ENCODE measurements at places on chromosomes 4 and X.

DNA sequence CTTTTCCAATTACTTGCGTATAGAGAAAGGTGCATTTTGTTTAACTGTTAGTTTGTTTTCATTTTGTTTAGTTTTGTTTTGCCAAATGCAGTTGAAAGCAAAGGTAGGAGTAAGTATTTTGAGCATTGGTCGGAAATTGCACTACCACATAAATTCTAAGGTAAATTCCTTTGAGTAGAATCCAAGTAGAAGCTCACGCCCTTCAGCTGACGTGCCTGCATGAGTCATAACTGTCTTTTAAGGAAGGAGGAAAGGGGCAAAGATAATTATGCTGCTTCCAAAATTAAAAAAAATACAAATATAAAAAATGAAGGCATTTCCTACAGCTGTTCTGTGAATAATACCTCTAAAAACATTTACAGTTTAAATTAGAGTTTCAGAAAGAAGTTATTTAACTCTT is 110.2 kb upstream of the MYOZ2 start:
- DNase-seq, result peak; percentile 23

- DNase-seq, result no peak
Measured at GRCh38 chrX:131054906-131055305, 3.2 kb upstream of the ARHGAP36 start.

DNA sequence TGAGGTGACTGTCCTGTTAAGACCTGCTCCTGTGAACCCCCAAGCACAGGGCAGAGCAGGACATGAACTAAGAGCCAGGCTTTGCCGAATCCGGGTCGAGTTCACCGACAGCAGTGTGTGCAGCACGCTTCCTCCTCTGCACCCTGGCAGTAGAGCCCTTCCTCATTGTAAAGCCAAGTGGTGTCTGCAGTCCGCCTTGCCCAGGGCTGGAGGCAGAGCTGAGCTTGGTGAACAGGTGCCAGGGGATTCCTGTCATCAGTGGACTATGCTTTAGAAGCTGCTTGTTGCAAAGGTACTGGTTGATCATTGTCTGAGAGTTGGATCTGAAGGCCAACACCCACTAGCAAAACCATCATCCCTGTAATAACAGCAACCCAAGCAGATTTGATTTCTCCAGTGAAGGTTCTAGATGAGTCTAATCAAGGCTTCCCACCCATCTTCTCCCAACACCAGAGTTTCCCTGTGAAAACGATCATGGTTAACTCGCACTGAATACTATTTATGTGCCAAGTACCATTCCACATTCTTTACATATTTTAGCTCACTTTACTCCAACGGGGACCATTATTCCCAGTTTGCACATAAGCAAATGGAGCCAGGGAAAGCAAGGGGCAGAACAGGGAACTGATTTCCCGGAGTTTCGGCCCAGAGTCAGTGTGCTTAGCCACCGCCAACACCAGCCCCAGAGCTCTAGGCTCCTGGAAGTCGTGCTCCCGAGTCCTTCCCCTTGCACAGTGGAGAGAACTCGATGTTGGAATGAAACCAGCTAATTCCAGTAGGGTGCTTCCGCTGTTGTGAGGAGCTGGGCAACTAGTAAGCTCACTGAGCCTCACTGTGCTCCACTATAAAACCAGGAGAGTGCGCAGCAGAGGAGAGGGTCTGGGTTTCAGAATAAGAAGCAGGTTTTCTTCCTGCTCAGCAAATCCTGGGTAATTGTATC is 1.4 kb upstream of the SLC34A2 start:
- DNase-seq, result no peak

DNA sequence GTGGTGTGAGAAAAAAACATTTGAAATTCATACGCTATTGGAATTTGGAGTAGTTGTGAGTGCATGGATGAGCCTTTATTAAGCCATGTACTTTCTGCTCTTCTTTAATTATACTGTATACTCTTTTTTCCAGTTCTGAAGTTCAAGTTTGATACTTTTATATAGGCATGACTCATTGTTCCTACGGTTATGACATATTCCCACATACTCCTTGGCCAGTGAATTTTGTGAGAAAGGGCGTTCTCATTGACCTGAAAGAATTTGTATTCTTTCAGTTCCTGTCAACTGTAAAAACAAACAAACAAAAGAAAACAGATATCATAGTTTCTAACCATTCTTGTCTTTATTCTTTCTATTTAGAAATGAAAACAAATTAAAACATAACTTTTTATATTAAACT is 407.3 kb downstream of the MAPK10 start:
- DNase-seq, result no peak

DNA sequence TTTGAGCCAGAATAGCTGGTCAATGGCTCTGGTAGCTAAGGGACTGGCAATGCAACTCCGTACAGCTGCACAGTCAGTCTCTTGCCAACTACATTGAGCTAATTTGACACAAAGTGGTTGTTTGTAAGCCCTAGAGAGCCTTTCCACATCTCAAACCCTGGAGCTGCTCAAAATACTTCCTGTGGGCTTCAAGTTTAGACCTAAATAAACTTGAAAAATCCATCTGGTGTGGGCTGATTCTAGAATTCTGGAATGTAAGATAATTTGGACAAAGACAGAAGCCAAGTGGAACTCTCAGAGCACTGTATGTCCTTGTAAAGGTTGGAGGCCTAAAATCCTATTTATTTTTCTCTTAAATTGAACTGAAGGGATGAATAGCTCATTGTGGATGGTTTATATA is 380.8 kb downstream of the SPRY1 start:
- DNase-seq, result no peak

DNA sequence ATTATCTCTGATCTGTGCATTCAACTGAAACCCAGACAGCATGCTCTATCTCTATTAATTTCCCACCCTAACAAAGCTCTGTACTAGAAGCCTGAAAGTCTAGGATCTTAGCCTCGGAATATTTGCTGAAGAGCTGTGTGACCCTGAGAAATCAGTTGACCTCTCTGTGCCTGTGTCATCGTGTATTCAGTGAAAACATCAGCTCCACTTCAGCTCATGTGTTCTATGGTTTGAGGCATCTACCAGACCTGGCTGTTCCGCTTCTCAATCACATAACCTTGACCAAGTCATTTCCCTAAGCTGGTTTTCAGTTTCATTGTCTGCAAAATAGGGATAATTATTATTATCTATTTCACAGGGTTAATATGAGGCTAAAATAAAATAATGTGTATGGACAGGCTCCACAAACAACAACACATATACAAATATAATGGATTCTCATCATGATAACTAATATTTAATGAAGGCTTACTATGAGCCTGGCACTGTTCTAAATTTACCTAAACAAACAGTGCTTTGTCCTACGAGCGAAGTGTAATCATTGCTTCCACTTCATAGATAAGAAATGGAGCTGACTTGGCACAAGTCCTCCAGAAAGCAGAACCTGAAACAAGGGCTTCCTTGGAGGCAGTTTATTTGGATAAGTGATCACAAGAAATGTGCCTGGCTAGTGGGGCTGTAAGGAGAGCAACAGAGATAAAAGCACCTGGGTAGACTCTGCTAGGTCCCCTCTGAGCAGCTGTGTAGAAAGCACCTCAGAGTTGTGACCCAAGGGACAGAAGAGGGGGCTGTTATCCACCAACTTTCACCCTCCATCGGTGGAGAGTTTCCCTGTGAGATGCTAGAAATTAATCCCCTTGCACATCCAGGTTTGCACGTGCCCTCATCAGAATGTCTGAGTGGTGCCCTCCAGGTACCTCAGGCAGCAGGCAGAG is 356.9 kb downstream of the RAB28 start:
- no peak for DNase-seq

DNA sequence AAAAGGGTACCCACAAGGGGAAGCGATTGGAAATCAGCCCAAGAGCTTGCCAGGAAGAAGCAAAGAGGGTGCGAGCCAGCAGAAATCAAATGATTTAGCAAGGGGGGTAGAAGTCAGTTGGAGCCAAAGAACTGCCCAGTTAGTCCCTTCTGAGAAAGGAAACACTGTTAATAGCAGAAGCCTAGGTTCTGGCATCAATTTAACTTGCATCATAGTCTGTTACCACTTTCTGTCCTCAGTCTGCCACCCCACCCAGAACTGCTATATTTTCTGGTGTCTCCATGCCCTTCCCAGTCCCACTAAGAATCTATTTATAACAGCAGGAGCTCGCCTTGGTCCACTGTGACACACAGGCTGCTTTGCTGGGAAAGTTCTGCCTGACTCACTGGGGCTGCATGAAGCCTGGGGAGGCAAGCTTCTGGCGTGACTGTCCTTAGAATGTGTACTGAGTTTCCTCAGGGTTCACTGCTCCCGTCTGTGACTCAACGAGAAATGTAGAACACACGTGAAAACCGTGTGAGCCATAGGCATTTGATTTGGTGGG is 157.8 kb upstream of the TTC29 start:
- DNase-seq, result peak; percentile 78

DNA sequence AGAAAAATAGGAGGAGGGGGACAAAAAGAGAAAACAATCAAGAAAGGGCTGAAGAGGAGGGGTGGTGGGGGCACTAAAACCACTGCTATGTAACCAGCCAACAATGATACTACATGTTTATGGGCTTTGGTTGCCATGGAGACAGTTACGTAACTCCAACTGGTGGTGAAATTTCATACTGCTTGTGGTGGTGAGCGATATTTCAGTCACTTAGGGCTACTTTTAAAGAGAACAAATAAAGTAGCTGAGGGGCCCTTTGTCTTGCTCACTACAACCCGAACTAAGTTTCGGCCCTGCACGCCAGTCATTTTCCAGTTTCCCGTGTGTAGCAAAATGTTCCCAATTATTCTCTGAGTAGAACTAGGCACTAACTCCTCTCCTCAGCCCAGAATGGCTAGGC is 275.2 kb upstream of the EDA2R start:
- no peak for DNase-seq

GRCh38 chrX:135973025-135973547 is 702 bp downstream of the MMGT1 start:
- no peak for DNase-seq

- DNase-seq, result no peak
Measured at GRCh38 chr4:108411836-108412235, 208.5 kb upstream of the RPL34 start.

- no peak for DNase-seq
Measured at GRCh38 chr4:121898150-121898549, 27.9 kb upstream of the BBS7 start.

DNA sequence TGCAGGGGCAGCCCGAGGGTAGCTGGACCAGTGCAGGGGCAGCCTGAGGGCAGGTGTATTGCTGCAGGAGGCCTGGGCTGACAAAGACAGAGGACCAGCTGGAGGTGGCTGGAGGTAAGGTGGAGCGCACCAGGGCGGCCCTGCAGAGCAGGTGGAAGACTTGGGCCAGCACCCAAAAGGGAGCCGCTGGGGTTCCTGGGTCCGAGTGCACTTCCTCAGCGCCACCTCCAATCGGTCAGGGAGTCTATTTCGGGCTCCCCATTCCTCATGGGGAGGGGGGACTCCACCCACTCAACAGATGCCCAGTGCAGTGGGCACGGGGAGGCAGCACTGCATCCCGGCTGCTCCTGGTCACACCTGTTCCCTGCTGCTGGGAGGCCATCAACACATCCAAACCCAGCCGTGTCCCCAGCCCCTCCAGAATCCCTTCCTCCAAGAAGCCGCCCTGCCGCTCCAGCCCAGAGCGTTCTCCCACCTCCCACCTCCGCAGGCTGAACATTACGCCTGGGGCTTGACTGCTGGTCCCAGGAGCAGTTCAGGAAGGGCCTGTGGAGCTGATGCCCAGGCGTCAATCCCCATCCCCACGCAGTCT is 1.5 kb downstream of the LRPAP1 start:
- DNase-seq, result no peak

- DNase-seq, result no peak
Measured at GRCh38 chr4:124085561-124086180, 626.9 kb downstream of the ANKRD50 start.

- DNase-seq, result no peak
Measured at GRCh38 chr4:30094887-30095286, 625.3 kb upstream of the PCDH7 start.

DNA sequence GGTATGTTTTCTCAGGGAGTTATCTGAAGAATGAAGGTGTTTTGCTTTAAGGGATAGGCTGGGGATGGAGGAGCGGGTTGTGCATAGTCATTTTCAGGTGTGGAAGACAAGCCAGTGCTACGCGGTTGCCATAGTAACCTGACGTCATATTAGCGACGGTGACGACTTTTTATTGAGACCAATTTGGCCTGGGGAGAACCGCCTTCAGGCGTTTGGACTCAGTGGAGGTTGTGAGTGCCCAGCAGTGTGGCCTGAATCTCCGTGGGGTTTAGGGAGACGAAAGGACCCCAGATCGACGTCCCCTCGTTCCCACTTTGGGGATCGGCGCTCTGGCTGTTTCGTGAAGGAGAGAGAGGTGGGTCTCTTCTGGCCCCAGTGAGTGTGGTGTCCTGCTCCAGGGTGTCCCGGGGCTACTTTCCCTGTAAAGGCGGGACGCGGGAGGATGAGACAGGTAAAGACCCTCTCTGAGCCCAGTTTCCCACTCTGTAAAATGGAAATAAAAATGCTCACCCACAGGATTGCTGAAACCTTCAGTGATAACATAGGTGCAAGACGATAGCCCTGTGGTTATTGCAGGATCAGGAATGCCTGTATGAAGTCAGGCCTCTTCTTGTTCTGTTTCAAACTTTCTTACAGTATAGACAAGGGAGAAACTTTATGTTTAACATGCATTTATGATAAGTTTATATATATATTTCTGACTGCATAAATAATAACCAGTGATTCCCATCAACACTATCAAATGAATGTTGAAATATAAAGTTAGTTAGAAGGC is 48.6 kb downstream of the GPRASP3 start:
- DNase-seq, result peak; percentile 95

- no peak for DNase-seq
Measured at GRCh38 chr4:33162122-33162521, 2442.0 kb downstream of the PCDH7 start.

- DNase-seq, result no peak
Measured at GRCh38 chr4:156794863-156795262, 176.7 kb downstream of the PDGFC start.

DNA sequence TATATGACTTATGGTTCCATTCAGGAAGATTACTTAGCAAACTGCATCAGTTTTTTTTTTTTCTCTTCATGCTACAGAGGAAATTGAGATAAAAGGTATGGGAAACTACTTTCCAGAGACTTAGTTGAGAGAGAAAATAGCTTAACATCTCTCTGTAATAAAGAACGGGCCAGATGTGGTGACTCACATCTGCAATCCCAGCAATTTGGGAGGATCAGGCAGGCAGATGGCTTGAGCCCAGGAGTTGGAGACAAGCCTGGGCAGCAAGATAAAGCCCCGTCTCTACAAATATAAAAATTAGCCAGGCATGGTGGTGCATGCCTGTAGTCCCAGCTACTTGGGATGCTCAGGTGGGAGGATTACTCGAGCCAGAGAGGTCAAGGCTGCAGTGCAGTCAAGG is 271.2 kb upstream of the TENM3 start:
- peak; percentile 22 for DNase-seq

DNA sequence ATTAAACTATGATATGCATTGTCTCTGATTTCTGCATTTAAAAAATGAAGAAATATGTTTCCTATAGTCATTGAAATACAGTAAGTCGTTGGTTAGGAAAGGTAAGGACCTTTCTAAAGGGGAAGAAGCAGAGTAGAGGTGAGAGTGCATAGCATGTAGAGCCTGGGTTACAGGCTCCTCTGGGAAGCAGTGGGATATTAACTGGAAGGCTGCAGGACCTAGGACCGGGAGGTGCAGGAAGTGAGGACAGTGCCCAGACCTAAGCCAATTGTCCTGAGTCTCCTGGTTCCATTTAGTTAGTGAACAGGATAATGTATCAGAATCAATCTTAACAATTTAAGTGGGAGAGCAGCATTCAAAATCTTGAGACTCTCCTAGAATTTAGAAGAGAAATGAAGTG is 237.1 kb upstream of the NUDT6 start:
- no peak for DNase-seq
